ENCODE measurements at places on chromosomes 4 and X.
A peak's percentile ranks its signal among the peaks of the same experiment; 100 is the strongest.

GRCh38 chr4:99754756-99755155 lies 61.9 kb upstream of the DAPP1 start:
- no peak for DNase-seq

DNA sequence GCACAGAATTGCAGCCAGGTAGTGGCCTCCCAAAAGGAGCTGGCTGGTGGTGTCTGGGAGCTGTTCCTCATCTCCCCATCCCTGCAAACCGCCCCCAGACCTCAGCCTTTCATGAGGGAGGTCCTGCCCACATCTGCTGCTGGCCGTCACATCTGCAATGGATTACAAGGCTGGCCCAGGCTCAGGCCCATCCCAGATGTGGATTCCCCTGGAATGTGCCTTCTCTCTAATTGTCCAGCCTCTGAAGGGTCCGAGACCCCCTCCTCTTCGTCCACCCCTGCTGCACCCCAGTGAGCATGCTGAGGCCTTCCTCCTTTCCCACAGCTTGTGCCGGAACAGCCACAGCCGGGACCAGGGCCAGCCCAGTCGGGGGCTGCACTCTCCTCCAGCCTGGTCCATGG lies 115.0 kb upstream of the NALF2 start:
- no peak for DNase-seq

- DNase-seq, result no peak
These were observed 89.1 kb upstream of the CBR4 start for GRCh38 chr4:169098969-169099690.

DNA sequence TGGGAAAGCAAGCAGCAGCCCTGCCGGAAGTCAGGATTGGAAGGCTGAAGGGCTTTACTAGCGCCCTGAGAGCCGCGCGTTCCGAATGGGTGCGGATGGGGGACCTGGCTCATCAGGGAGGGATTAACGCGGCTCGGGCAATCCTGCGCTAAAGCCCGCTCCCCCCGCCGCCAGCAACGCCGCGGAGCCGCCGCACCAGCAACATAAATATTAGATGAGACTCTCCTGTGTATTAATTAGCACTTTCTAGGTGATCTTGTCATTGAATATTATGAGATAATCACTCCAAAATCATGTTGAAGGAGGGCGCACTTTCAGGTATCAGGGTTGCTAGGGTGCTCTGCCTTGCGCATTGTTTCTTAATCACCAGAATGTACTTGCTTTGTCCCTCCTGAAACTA lies 357.2 kb upstream of the FAM241A start:
- no peak for DNase-seq

GRCh38 chr4:86302830-86303229 lies 57.0 kb downstream of the MAPK10 start:
- DNase-seq, result no peak

DNA sequence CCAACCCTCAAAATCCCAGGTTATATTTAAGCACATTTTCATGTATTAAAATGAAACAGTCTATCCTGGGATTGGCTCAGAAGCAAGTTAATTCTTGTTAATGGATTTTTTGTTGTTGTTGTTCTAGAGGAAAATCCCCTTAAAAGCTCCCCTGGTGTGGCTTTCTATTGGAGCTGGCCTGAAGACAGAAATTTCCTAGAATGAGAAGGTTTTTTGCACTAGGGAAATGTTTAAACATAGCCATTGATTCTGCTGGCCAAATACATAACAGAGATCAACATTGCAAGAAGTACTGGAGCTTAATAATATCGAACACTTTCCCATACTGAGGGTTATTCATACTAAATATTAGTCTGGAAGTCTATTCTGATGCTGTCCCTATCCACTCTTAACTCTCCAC lies 148.8 kb upstream of the PCDH18 start:
- no peak for DNase-seq

GRCh38 chr4:10664408-10664807 lies 20.2 kb downstream of the CLNK start:
- DNase-seq, result peak; percentile 4

GRCh38 chr4:172323288-172323687 lies 510.1 kb downstream of the GALNTL6 start:
- DNase-seq, result no peak

DNA sequence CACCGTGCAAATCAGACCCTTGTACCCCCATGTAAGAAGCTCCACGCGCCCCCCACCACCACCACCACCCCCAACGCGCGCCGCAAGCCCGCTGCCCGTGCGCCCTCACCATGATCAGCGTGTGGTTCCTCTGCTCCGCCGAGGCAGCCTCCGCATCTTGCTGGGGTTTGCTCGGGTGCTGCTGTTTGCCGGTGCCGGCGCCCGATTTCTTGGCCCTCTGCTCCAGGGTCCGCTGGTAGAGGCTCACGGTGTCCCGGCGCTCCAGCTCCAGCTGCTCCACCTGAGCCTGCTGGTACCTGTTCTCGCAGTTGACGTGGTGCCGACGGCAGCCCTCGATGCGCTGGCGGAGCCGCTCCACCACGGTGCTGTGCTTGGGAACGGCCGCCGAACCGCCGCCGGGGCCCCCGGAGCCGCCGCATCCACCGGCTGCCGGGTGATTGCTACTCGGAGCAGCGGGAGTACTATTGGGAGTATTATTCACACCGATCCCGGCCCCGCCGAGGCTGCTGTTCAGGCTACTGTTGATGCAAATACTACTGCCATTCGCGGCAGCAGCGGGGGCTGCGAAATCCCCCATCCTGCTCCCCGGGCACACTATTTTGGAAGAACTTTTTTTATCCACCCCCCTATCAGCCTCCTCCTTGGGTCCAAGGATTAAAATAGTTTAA lies 1.1 kb downstream of the MAML3 start:
- peak; percentile 53 for DNase-seq

GRCh38 chr4:185657699-185658098 lies 122.4 kb upstream of the PDLIM3 start:
- no peak for DNase-seq
